Stimulated activated CD4-positive, alpha-beta T cell treated with anti-CD3 and anti-CD28 coated beads, TNF-alpha, amount 100 ng/mL, for 48 hours (primary cell): ENCODE measurements at places on chromosomes 5 and 9.

DNA sequence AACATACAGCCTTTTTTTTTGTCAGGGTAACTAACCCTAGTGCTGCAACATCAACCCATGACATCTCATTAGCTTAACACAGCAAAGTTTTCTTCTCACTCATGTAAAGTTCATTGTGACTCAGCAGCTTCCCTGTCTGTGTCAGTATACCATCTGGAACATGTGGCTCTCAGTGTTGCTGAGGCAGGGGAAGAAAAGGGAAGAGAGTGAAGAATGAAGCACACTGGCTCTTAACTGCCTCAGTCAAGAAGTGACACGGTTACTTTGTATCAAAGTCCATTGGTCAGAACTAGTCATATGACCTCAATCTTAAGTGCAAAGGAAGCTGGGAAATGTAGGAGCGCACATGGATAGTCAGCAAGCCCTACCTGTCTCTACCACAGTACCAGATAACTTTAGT is 185.0 kb upstream of the ELL2 start:
- no peak for DNase-seq

DNA sequence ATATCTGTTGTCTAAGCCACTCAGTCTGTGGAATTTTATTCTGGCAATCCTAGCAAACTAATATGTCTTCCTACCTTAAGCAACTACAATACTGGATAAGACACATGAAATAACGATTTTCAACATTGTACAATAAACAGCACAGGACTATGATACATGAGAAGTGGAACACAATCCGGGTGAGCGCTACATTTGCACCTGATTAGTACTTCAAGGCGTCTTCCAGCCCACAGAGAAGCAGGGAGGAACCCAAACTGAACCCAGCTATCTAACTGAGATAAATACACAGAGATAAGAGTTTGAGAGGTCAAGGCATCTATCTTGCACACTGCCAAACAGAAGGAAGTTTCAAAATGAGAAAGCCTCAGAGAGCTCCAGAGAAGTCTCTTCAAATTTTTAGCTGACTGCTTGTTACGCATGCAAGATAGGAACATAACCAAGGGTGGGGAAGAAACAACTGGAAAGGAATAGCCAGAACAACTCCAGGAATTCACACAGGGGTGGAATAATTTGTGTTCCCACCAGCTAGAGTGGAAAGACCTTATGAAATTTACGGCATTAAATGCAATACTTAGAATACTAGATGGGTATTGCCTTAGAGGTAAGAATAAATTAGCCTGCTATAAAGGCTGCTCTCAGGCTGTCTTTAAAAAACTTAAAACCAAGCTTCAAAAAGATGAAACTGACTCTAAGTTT is 481.8 kb downstream of the MTRR start:
- no peak for DNase-seq

- no peak for DNase-seq
Measured at GRCh38 chr5:78507531-78507930, 141.0 kb downstream of the LHFPL2 start.

GRCh38 chr9:106576232-106576760 is 286.7 kb upstream of the ZNF462 start:
- no peak for DNase-seq

- DNase-seq, result no peak
Measured at GRCh38 chr5:11851416-11851815, 52.8 kb downstream of the CTNND2 start.

GRCh38 chr5:180640611-180640860 is 8.9 kb downstream of the FLT4 start:
- no peak for DNase-seq

- no peak for DNase-seq
Measured at GRCh38 chr5:180414176-180414575, 61.0 kb upstream of the GFPT2 start.

DNA sequence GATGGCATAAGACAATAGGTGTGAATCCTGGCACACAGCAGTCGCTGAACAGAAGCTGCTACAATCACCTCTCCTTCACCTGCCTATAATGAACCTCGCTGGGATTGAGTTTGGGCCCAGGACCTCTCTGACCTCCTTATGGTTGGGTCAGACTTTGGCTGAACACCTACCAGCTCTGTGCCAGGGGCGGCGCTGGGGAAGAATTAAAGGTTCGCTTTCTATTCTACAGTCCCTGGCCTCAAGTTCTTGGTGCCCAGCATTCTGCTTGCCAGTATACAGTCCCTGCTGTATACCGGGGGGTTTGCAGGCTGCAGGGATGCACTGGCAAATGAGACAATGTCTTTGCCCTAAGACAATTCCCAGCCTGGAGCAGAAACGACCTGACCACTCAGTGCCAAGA is 895 bp upstream of the STRBP start:
- DNase-seq, result no peak

- DNase-seq, result no peak
Measured at GRCh38 chr5:88380332-88380731, 111.7 kb upstream of the TMEM161B start.

GRCh38 chr9:126623667-126624478 is 10.1 kb downstream of the LMX1B start:
- no peak for DNase-seq

GRCh38 chr5:131171276-131171810 is 599 bp downstream of the LYRM7 start:
- peak; percentile 18 for DNase-seq

DNA sequence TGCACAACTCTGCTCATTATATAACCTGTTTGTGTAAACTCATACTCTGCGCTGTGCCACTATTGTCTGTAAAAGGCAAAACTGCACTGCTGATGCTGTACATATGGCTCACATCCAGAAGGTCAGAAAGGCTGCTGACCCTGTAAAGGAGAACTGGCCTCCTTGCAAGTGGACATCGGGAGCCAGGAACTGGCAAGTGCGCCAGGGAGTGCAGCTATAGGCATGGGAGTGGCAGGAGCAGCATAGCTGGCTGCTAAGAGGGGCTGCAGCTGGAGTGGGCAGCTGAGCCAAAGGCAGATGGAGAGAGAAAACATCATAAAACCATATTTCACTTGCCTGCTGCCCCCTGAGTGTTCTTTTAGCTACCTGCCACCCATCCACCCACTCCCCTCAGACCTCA is 2183.4 kb upstream of the ACO1 start:
- DNase-seq, result no peak

DNA sequence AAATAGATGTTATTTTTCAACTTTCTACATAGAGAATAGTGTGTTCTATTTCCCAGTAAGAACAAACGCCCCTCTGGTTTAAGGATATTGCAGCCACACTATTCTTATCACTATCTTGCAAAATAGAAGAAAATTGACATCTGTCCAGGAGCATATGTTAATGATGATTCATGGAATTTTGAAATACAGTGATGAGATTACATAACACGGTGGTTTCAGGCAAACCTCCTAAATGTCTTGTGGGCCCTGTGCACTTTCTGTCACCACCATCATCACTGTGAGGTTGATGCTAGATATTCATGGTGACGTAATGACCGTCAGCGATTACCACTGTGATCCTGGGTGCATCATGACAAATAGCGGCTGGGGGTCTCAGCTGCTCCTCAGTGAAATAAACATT is 48.1 kb downstream of the CFAP90 start:
- no peak for DNase-seq

DNA sequence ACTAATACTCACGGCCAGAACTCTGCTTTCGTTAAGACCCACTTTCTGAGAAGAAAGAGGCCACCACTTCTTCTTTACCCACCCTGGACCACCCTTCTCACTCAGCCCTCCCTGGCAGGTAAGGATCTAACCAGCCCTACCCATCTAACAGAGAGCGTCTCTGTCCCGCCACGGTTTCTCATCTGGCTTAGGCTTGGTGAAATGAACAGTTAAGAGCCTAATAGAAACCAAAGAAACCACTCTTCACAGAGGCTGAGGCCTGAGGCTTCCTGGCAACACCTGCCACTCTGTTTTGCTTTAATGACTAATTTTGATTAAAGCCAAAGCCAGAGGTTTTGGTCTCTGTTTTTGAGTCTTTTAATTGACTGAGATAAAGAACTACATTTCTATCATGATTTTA is 354.1 kb upstream of the SLC30A5 start:
- DNase-seq, result no peak

- no peak for DNase-seq
Measured at GRCh38 chr5:91092859-91093783, 290.0 kb downstream of the ARRDC3 start.

DNA sequence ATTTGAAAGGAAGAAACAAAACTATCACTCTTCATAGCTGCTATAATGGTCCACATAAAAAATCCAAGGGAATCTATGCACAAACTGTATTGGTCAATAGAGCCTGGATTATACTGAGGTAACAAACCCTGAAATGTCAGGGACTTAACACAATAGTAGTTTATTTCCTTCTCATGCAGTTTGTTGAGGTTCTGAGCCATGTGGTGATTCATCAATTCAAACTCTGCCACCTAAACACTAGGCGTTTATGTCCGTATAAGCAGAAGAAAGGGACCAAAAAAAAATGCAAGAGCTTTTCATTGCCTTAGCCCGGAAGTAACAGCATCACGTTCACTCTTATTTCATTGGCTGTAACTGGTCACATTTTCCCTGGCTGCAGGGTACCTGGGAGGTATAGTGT is 464.7 kb downstream of the ZSWIM6 start:
- no peak for DNase-seq

DNA sequence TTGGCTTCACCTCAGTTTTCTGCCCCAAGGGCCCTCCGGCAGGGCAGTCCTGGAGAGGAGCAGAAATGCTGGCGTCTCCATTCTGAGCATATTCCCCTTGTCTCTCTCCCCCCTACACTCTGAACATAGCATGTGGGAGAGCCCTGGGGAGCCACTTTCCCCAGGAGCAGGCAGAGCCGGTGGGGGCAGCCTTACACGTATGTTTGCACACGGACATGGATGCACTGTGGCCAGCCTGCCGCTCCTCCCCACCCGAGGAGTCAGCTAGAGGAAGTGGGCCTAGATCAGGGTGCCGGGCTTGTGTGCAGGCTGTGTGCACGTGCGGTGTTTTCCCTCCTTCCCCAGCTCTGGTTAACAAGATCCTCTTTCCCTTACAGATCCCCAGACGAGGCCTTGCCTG is 25.4 kb upstream of the POMT1 start:
- no peak for DNase-seq

GRCh38 chr9:91833878-91834255 is 116.2 kb downstream of the ROR2 start:
- no peak for DNase-seq

DNA sequence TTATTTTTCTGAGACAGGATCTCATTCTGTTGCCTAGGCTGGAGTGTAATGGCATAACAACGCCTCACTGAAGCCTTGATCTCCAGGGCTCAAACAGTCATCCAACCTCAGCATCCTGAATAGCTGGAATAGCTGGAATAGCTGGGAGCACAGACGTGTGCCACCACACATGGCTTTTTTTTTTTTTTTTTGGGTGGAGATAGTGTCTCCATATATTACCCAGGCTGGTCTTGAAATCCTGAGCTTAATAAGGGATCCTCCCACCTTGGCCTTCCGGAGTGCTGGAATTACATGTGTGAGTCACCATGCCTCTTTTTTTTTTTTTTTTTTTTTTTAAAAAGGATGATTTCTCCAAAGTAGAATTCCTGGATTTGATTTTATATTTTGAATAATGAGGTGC is 60.7 kb downstream of the NSD1 start:
- no peak for DNase-seq

- no peak for DNase-seq
Measured at GRCh38 chr5:172793577-172794488, 22.8 kb upstream of the DUSP1 start.

- no peak for DNase-seq
Measured at GRCh38 chr9:79465156-79465555, 106.6 kb upstream of the TLE4 start.

DNA sequence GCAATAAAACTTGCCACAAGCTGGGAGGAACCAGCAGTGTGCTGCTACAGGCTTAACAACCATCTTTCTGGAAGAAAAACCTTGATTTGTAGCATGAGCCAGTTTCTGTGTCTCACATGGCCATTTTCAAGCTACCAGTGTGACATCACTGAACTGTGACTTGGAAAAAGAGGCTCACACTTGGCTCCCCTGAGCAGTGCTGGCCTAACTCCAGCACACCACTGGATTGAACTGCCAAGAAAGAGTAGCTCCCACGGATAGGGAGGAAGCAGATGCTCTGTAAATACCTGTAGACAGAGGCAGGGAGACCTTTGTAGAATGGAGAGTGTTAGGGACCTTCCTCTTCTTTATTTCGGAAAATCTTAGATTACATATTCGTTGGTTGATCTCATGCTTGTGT is 197.9 kb downstream of the SH3GL2 start:
- no peak for DNase-seq

DNA sequence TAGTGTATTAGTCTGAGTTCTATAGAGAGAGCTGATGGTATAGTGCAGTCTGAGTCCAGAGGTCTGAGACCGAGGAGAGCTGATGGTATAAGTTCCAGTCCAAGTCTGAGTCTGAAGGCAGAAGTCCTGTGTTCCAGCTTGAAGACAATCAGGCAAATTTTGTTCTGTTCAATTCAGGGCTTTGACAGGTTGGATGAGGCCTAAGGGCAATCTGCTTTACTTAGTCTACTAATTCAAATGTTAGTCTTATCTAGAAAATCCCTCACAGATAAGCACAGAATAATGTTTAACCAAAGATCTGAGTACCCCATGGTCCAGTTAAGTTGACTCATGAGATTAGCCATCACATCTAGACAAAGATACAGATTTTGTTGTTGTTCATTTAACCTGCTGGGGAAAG is 303.0 kb upstream of the KLF4 start:
- no peak for DNase-seq

- no peak for DNase-seq
Measured at GRCh38 chr5:145960848-145961600, 24.6 kb downstream of the SH3RF2 start.

GRCh38 chr9:97072285-97072776 is 33.4 kb upstream of the CTSV start:
- DNase-seq, result no peak

GRCh38 chr9:101453776-101454570 is 18.4 kb upstream of the ALDOB start:
- no peak for DNase-seq

DNA sequence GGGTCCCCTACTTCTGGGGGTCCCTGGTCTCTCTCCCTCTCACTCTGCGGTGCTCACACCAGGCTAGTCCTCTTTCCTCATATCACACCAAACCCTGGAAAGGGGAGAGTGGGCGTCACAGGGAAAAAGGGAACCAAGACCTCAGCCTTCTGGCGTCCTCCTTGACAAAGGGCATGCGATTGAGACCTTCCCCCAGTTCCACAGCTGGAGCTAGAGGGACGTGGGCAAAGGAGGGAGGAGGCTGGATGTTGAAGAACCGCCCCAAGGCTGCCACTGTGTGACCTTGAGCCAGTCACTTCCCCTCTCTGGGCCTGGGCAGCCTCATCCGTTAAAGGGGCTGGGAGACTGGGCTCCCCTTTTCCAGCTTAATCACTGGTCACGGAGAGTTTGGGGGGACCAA is 18.5 kb upstream of the TOR2A start:
- no peak for DNase-seq
